ENCODE measurements at places on chromosomes 2 and 18.

DNA sequence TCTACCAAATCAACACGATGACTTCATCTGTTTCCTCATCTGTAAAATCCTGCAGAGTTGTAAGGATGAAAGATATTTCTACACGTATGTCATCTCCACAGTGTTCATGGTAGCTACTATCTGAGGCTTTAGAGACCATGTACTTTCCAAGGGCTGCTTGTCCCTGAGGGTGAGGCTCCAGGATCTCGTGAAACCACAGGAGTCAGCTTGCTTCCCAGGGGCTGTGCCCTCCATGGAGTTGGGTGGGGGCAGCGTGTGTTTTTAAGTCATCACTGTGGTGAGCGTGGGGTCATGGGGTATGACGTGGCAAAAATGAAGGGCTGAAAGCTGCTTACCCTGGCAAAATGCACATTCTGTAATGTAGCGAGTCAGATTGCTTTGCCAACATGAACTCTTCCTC lies 81.6 kb downstream of the ASAP2 start:
- no peak for DNase-seq

DNA sequence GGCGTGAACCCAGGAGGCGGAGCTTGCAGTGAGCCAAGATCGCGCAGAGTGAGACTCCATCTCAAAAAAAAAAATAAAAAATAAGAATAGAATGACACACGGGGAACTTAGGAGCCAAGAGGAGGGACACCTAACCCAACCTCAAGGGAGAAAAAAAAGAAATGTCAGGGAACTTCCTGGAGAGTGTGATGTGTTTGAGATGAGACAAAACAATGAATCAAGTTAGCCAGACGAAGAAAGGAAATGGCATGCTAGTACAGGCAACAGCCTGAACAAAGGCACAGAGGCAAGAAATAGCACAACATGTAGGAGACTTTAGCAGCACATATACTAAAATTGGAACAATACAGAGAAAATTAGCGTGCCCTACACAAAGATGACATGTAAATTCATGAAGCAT lies 36.7 kb upstream of the PAPOLG start:
- no peak for DNase-seq

GRCh38 chr18:55380589-55380988 lies 207.4 kb downstream of the TCF4 start:
- DNase-seq: no peak

DNA sequence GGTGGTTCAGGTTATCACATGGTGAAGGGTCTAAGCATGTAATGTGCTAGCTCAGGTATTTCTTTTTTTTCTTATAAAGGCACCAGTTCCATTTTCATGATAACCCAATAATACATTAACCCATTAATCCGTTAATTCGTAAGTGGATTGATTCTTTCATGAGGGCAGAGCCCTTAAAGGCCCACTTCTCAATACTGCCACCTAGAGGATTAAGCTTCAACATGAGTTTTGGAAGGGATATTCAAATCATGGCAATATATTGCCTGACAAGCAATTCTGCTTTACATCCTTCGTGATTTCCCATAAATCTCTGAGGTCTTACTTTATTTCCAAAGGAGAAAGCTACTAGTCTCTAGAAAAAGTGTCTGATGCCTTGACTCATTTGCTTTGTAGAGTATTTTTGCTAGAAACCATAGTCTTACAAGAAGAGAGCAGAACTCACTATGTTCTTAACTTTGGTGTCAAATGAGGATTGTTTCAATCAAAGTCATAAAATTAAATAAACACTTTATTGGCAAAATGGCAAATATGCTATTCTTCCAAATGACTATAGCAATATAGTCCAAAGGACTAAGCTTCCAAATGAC lies 271.3 kb downstream of the KCNS3 start:
- DNase-seq: no peak

DNA sequence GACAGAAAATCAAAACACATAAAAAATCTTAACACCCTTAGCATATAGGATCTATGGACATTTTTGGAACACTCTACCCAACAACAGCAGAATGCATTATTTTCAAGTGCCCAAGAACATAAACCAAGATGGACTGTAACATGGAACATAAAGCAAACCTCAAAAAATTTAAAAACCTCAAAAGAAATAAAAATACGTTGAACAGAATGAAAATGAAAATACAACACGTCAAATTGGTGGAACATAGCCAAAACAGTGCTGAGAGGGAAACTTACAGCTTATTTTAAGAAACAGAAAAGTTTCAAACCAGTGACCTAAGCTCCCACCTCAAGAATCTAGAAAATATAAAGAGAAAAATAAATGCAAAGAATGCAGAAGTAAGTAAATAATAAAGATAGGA lies 58.3 kb upstream of the BCL2L11 start:
- DNase-seq: no peak

DNA sequence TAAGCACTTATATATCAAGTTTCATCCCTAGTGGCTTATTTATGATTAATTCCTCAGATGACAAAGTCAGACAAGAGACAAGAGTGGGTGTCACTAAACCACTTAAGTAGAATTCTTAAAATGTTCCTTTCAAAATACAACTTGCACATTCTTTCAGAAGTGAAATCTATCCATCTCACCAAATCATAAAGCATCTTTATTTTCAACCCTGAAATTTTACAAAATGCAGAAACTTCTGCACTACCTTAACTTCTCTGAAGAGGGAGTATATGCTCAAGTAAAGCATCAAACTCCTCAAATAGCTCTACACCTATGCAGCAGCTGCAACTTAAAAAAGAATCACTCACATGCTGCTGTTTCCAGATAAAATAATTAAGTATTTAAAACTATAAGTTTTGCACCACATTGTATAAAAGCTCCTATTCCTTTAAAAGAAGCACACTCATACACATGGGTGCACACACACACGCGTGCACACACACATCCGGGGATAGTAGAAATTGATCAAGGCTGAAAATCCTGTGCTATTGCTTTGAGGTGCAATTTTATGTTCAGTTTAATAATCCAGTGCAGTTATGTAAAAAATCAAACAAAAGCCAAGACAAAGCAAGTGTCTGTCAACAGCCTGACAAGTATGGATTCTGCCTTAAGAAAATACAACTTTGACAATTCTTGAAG lies 244.5 kb downstream of the TCF4 start:
- no peak for DNase-seq

DNA sequence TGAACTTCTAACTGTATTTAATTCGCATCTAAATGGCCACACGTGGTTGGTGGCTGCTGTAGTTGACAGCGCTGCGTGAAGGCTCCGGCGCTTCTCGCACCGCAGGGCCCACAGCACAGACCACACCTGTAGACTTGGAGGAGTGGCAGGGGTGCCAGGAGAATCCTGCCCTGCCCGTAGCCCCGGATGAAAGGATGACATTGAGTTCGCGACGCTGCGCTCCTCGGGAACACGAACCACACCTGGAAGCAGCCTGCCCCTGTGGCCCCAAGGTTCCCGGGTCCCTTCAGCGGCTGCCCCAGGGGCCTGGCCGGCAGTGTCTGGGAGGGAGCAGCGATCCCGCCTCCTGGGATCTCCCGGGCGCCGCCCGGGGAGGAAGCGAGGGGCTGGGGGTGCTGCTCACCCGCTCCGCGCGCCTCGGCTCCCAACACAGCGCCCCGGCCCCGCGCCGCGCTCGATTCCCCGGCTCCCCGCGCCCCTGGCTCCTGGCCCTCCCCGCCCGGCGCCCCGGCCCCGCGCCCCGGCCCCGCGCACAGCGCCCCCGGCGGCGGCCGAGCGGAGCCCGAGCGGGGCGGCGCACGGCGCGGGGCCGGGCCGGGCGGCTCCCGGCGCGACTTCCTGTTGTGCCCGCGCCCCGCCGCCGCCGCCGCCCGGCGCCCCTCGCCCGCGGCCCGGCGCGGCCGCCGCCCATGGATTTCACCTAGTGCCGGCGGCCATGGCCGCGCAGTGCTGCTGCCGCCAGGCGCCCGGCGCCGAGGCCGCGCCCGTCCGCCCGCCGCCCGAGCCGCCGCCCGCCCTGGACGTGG lies at the start of gene RNPEPL1:
RNPEPL1 (plus strand) TSS at position 613 of the 806 bp plus-strand sequence; CDS start at position 716, 103 bp downstream.
- DNase-seq: peak; percentile 72
